NCI-H748 treated with DMSO at 0.1 percent for 48 hours (cell line): ENCODE measurements at places on chromosomes 1 and 21.

DNA sequence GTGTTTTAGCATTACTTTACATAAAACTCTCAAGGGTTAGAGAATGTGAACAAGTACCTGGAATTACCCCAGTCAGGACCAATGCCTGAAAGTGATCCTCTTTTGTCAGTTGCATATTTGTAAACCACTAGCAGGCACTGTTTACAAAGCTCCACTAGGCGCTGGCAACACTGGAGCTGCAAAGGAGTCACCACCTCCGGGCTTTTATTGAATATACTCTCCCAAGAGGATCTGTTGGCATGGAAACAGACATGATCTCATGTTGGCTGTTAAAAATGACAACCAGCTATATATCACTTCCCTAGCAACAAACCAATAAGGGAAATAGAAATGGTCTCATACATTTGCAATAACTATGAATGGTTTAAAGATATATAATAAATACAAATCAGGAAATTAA is 116.0 kb downstream of the TTLL7 start:
- peak; percentile 67 for DNase-seq

- no peak for DNase-seq
These were observed 31.2 kb downstream of the IRF2BP2 start for GRCh38 chr1:234578735-234579134.

DNA sequence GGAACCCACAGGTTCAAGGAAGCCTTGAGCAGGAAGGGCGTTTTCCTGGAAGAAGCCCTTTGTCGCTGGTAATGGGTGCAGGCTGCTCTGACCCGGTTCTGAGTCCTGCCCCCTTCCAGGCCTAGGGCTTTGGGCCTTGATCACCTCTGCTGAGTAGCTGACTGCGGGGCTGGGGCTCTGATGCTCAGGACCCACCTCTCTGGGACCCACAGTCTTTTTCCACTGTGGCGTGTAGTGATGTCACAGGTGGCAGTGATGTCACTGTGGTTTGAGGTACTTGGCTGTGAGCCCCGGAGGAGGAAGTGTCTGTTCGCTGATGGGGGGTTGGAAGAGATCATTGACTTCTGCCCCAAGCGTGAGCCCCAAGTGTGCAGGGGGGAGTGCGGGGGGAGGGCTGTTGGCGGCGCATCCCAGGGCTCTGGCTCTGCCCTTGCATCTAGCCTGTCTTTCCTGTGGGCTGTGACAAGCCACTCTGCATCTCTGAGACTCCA is 6.9 kb downstream of the TNFRSF1B start:
- DNase-seq: no peak

- DNase-seq: no peak
These were observed 258.1 kb downstream of the SDCCAG8 start for GRCh38 chr1:243513726-243514491.

GRCh38 chr1:202159534-202160371 is 649 bp downstream of the PTPN7 start:
- no peak for DNase-seq

DNA sequence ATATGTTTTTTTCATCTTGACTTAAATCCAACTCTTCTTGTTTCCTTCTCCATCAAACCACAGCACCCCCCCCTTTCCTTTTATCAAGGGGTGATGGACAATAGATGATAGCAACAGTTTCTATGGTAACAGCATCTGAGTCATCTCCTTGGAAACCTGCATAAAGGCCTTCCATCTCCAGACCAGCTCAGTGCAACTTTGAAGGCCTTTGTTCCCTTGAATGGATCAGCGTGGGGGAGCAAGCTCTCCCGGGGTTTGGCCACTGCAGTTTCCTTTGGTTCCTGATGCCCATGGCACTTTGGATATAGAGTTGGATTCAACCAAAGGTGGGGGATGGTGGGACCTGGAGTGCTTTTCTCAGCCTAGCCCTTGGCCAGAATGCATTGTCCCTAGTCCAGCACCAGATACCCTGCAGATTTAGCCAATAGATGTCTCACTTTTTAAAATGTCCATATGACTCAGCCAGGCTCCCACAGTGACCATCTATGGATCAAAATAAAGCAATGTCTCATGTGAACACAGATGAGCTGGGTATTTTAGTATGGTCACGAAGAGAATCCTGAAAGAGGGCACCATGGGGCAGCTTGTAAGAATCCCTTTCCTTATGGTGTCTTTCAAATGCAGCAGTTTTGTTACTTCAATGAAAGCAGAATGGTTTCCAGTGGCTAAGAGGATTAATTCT is 127.7 kb downstream of the SPATA46 start:
- peak; percentile 61 for DNase-seq

- DNase-seq: no peak
These were observed 92.7 kb downstream of the LEPR start for GRCh38 chr1:65512967-65513780.

- DNase-seq: no peak
These were observed 152.9 kb downstream of the ACTL8 start for GRCh38 chr1:17907999-17908398.

DNA sequence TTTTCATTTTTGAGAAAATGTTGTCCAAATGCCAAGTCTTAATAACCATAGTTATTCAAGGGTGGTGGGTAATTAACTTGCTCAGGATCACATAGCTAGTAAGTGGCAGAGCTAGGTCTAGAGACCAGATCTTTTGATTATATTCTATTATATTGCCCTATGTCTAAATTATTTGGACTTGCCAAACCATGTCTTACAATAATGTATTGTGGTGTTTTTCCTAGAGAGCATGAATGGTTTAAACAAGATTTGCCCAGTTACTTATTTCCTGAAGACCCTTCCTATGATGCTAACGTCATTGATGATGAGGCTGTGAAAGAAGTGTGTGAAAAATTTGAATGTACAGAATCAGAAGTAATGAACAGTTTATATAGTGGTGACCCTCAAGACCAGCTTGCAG is 58.6 kb downstream of the PRKAA2 start:
- DNase-seq: no peak

DNA sequence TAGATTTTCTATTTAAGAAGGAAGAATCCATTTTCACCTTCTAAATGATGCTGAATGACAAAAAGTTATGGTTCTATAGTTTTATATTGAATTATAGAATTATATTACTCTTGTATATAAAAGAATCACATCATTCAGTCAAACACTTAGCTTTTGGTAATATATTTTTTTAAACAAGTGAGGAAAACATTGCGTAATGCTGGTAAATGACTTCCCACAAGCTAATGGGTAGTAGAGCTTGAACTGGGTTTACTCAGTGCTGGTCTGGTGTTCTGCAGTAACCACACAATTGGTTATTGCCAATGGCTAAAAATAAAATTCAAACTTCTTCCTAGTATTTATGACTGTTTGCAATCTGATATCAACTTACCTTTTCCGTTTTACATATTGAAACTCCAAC is 10.6 kb upstream of the GIPC2 start:
- DNase-seq: no peak

DNA sequence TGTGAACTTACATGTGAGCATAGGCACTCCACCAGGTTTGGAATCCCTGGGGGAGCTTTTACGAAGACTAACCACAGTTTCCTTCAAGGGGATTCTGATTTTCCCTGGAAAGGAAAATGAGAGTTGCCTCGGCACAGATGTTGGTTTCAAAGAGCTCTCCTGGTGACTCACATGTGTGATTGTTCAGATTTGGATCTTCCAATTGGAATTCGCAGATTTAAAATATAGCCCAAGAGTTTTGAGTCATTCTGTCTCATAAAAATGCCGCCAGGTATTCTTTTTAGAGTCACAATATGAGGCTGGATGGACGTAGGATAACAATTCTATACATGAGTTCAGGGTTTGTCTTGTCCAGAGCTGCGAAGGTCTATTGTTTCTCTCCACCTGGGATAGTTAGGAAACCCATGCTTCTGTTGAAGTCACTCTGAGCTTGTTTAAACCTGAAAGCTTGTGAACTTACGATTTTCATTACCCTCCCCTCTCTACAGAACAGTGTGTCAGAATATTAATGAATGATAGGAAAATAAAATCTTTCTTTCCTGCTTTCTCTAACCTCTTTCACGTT is 64.9 kb downstream of the TGFB2 start:
- no peak for DNase-seq
